ENCODE measurements at places on chromosomes 3 and 15.

DNA sequence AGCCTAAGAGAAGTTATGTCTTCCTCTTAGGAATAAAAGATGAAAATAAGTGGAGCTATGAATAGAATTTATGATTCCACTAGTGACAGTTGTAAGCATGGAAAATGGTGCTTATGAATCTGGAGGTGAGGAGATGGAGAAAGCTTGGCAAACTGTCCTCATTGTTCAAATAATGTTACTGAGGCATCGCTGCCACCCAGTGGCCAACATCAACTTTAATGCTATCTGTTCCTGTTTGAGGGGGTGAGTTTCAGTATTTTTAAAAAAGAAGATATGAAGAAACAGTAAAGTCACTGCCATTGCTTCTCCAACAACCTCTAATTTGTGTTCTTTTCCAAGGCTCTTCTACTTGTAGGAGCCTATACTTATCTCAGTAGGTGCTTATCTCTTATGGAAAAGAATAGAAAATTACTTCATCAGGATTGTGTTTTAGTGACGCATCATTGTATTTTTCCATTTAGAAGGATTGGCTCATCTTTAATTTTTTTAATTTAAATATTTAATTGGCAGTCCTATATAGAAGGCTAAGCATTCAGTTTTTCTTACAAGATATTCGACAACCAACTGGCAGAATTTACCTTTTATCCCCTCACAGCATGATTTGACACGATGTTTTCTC lies 260.4 kb upstream of the P2RY1 start:
- peak; percentile 60 for DNase-seq

DNA sequence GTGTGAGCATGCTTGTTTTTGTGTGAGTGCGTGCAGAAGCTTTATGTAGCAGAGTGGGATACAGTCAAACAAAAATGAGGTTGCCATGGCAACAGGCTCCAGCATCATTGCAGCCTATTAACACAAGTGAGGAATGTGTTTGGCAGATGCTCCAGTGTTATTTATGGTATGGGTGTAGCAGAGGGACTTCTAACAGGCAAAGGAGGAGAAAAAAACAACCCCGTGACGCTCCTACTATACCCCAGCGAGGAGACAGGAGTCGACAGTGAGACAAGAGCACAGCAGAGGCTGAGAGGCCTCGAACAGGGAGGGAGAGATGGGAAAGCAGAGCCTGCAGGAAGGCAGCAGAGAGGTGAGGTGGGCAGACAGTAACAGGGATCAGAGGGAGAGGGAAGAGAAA lies 4.9 kb downstream of the ADCY5 start:
- no peak for DNase-seq

DNA sequence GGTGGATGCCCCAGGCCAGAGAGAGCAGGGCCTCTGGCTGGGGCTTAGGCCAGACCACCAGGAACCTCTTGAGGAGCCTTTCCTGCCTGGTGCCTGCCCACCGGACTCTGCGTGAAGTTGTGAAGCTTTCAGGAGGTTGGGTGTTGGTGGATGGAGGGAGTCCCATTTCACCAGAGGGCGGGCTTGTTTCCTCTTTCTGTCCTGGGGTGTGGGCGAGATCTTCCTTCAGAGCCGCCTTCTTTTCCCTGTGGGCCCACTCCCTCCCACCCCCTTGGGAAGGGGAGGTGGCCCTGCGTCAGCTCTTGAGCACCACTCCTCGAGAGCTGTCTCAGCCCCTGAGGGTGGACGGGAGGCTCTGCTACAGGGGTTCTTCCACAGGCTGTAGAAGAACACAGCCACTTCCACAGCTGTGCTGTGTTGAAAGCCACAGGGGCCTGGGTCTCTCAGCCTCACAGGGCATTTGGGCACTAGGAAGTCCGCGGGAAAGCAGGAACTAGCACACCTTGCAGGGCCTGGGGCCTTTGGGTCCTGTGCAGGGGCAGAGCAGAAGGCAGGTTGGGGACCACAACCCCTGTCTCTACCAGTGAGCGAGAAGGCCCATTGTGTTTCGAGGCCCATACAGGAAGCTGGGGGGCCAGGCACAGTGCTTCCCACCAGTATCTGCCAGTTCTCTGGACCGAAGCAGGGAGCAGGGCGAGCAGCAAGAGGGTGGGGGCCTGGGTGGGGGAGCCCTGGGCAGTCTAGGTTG lies 2.1 kb downstream of the AMIGO3 start:
- DNase-seq = no peak

DNA sequence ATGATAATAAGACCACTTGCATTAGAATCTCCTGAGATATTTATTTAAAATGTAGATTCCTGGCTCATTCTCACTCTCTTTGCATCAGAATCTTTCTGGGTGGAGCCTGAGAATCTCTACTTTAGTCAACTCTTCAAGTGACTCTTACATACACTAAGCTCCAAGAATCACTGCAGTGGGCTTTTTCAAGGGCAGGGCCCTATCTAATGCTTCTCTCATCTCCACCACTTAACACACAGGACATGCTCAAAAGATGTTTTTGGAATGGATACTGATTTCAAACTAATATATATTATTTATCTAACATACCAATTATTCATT lies 68.9 kb upstream of the GAP43 start:
- no peak for DNase-seq

GRCh38 chr3:190989218-190989617 lies 126.7 kb upstream of the GMNC start:
- no peak for DNase-seq

DNA sequence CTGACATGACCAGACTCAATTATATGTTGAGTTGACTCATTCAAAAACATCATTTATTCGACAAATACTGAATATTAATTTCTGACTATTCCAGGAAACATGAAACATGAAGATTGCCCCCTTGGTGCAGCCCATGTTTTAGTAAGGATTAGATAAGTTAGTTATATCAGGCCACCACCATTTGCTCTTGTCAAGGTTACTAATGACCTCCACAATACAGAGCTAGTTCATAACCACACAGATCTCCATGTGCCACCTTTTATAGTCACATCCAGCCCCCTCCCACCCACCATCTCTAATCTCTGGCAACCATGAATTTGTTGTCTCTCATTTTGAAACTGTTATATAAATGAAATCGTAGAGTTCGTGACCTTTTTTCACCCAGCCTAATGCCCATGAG lies 15.7 kb downstream of the KLHL18 start:
- no peak for DNase-seq

GRCh38 chr3:54309601-54310000 lies 187.2 kb downstream of the CACNA2D3 start:
- no peak for DNase-seq

DNA sequence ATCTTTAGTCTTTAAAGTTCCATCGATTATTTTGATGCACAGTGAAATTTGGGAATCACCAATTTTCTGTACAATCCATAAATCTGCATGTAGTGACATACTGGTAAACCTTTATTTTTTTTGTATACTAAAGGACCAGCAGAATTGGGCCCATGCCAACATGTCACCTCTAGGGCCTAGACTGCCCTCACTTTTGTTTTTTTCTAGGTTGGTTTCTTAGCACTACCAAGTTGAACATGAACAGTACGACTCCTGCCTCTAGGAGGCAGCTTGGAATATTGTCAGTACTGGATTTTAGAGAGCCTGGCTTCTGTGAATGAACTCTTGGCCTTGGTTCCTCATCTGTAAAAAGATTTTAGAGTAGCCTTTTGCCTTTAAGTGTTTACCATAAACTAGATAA lies 32.3 kb downstream of the NKIRAS1 start:
- DNase-seq = no peak

DNA sequence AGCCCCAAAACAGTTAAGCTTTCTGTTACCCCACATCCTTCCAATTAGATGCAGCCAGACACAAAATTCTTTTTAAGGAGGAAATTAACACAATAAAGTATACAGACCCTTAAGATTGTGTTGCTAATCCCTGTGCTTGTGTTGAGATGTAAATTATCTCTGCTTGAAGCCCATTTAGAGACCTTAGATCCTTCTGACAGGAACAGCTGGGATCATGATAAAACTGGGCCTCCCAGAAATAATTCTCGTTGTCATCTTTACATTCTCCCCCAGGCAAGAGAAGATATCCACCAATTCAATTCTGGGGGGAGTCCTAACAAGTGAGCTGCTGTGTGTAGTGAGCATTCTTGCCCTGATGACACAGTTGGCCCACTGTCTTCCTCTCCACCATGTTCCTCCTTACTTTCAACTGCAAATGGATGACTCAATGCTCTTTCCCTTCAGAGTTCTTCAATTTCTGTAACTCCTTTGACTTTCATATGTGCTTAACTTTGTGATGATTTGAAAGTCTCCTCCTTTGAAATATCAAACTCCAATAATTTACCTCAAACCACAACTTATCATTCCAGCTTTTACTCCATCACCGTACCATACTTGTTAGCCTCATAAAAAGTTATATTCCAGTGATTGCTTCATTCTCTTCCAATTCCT lies 186.6 kb downstream of the RAP2B start:
- no peak for DNase-seq

- DNase-seq = peak; percentile 35
These were observed 22.6 kb upstream of the CSPG5 start for GRCh38 chr3:47601281-47601680.

DNA sequence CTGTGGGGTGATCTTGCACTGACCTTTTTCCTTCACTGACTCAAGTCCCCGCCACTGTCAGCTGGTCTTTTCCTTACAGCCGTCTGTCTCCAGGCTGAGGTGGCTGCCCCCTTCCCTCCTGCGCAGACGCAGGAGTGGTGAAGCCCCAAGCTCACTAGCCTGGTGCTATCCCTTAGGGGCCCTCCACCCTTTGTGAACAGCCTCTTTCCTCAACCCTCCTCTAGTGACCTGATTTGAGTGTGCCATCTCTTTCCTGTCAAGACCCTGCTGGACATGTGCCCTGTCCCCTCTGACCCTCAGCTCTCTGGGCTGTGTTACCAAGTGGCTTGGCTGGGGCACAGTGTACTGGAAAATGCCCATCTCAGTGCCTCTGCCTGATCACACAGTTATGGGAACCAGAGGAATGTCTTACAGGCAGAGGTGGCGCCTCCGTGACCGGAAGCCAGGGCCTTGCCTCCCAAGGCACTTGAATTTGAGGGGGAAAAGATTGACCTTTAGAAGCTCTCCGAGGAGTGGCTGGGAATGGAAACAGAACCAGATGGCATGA lies 8.7 kb downstream of the KBTBD13 start:
- no peak for DNase-seq

DNA sequence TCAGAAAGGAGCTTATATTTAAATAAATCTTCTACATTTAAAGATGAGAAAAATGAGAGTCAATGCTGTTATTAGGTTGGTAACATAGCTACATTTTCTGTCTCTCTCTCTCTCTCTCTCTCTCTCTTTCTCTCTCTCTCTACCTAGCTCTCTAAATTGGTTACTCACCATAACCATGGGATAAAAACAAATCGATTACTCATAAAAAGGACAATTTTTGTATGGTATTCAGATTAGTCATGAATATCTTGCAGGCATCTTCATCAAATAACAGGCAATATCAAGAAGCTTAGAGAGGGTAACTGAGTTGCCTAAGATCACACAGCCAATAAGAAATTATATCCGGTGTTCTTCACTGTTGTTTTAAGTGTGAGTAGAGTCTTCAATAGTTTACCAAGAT lies 81.8 kb upstream of the ALCAM start:
- DNase-seq = no peak

GRCh38 chr3:56962206-56962605 lies 98.3 kb upstream of the SPATA12 start:
- DNase-seq = no peak

DNA sequence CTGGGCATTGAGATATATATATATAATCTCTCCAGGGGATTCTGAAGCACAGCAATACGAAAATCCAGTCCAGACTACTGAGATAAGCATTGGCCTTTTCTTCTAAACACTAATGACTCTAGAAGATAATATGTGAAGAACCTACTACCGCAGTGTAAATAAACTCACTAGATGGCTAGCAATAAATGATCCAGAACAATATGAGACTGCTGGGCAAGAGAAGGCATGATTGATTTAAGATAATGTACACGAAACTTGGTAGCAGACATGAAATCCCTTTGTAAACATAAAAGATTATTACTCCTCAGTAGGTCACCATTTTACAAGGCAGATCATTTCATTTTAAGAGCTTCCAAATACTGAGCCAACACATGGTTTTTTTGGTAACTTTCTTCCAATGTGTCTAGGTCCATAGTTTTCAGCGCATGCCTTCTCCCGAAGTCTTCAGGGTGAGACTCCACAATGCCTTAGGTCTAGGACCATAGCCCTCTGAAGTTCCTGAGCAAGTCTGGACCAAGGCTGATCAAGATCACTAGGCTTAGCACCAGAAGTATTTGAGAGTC lies 193.2 kb downstream of the LRRN1 start:
- no peak for DNase-seq

- no peak for DNase-seq
These were observed 91.0 kb downstream of the LRTM1 start for GRCh38 chr3:54836871-54837270.

DNA sequence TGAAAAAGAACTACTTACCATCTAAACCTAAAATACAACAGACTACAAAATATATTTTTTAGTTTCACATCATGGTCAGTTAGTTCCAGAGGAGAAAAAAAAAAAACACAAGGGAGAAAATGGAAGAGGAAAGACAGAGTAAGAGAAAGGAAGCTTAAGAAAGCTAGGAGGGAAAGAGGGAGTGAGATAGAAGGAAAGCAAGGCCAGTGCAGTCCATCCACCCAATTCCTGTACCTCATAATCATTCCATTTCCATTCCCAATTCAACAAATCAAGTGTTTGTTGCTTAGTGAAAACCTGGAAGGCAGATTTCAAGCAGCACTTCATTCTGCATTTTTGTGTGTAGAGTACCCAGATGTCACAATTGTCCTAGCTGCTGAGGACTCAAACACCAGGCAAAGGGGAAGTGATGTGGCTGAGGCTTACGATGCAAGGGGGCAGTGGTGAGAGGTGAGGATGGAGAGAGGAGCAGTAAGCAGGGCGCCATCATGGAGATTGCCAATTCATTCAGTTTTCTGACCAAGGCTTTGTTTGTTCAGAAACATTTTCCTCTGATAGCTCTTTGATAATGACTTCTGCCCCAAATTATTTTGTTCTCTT lies 83.6 kb upstream of the GSK3B start:
- DNase-seq = no peak

GRCh38 chr3:54706738-54707137 lies 221.1 kb downstream of the LRTM1 start:
- no peak for DNase-seq

- no peak for DNase-seq
These were observed 597.3 kb downstream of the ZIC1 start for GRCh38 chr3:148006508-148006907.

DNA sequence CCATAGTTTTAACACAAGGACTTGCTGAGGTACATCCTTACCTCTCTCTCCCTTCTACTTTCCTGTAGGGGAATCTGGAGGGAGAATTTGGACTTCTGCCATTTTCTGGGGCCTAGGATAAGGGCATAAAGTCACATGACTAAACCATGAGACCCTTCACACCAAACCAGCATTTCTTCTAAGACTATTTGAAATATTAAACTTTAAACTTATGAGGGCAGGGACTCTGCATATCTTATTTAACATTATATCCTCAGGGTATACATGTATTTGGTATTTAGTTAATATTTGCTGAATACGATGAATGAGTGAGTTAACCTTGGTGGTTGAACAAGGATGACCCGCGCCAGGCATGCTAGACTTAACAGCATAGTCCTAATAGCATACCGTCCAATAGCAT lies 63.4 kb downstream of the USP13 start:
- no peak for DNase-seq

All from head of caudate nucleus (tissue), 42 donors.